ENCODE measurements at places on chromosomes 5 and 9.

- DNase-seq = no peak
Measured at GRCh38 chr9:97039514-97039860, 545 bp upstream of the CTSV start.

- DNase-seq = no peak
Measured at GRCh38 chr9:69380811-69381210, 55.8 kb downstream of the ENTREP1 start.

- no peak for DNase-seq
Measured at GRCh38 chr9:31336386-31336785, 1048.1 kb upstream of the ACO1 start.

DNA sequence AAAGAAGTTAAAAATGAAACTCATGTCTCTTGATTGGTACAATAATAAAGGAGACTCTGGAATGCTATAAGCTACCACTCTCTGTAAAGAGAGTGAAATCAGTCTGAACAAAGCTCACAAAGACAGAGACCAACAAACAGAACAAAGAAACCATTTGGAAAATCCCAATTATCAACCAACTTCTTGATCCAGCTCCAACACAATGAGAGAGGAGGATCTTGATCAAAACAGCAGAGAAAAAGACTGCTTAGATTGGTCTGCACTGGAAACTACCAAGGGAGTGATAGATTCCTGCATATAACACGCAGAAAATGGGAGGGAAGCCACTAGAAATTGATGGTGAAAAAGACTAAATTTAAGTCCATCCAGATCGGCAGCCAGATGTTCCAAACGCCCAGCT is 23.1 kb upstream of the RNF38 start:
- DNase-seq = no peak

DNA sequence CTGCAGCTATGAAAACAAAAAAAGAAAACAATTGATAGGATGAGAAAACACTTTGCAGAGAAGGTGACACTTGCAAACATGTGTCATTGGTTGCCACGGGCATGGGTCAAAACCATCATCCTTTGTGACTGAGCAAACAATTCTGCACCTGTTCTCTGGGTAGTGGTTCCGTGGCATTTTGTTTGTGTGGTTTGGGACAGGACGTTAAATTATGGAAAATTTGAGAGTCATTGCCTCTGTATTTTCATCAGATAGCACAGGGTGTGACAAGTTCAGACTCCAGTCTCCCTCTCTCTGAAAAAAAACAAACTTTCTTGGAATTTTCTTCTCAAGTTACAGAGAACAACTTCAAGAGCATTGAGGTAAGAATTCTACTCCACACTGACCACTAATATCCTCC is 113.4 kb upstream of the HMHB1 start:
- no peak for DNase-seq

Data from stimulated activated CD8-positive, alpha-beta memory T cell treated with anti-CD3 and anti-CD28 coated beads, Interleukin-4, amount 100 ng/mL, for 1 hour (primary cell).